ENCODE measurements at places on chromosomes 5 and 9. TPM values are rescaled to one million over a fixed set of nuclear protein-coding genes. Genes with fewer than 3 reads are reported as not detected.
A peak's percentile ranks its signal among the peaks of the same experiment; 100 is the strongest.

The S1PR3 gene
- 184 TPM for total RNA-seq

The FOXD4L4 gene
- not detected for total RNA-seq

The NOTCH1 gene
- total RNA-seq = 90.6 TPM

The MYMK gene
- total RNA-seq = not detected

The ANXA1 gene
- total RNA-seq = 232 TPM

The FSTL4 gene
- total RNA-seq = 0.34 TPM

The HAVCR2 gene
- 4.1 TPM for total RNA-seq

The SPINK1 gene
- total RNA-seq = not detected

The CCNO gene
- not detected for total RNA-seq

The GKAP1 gene
- total RNA-seq = 13.8 TPM

The C5orf52 gene
- not detected for total RNA-seq

The LAMC3 gene
- 0.50 TPM for total RNA-seq

The IFNK gene
- not detected for total RNA-seq

The FAM153A gene
- total RNA-seq = 3.3 TPM

DNA sequence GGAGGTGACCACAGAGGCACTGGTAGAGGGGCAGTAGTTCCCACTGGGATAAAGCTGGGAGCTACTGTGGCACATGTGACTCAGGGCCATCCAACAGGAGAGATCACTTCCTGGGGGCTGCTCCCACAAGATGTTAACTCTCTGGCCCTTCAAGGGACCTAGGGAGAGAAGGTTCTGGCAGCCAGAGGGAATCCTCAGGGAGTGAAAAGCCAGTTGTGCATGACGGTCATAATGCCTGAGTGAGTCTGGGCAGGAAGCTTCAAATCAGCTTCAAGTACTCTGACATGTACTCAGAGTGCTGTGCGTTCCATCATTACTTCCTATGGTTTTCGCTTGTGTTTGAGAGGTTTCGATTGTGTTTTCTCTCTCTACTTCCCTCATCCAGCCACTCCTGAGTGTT, 388.5 kb downstream of the GABRG2 start:
- no peaks in the 10 kb centered on the region for H3K4me1 ChIP-seq
- H3K27ac ChIP-seq = no peak overlapping the region
- H3K4me3 ChIP-seq = no peak overlapping the region

DNA sequence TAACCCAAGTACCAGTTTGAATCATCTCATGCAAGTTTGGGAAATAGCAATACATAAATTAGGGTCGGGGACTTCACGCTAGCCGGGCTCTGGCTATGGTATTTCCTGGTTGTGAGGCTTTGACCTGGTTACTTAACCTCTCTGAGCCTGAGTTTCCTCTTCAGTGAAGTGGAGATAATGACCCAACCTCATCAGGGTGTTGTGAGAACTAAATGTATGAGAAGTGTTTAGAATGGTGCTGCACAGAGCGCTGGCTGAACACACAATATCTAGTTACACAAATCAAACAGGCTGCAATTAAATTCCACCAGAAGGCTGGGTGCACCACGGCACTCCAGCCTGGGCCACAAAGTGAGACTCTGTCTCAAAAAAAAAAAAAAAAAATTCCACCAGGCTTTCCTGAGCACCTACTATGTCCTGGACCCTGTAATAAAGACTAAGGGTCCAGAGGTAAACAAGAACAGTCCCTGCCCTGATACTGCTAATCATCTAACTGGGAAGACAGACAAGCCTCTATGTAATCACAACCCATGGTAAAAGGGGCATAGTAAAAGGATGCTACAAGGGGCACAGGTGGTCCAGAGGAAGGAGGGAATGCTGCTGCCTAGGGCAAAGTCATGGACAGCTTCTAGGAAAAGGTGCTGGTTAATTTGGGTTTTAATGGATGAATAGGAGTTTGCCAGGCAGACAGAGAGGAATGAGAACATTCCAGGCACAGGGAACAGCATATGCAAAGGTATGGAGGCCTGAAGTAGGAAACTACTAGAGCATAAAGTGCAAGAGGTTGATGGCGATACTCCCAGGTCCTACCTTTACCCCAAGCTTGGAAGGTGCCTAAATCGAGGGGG, 27.7 kb downstream of the DUSP1 start:
- no peak for DNase-seq
- no peak overlapping the region for H3K4me3 ChIP-seq
- H3K36me3 ChIP-seq = no peaks in the 10 kb centered on the region
- H3K27ac ChIP-seq = peak overlapping the region; percentile 90

DNA sequence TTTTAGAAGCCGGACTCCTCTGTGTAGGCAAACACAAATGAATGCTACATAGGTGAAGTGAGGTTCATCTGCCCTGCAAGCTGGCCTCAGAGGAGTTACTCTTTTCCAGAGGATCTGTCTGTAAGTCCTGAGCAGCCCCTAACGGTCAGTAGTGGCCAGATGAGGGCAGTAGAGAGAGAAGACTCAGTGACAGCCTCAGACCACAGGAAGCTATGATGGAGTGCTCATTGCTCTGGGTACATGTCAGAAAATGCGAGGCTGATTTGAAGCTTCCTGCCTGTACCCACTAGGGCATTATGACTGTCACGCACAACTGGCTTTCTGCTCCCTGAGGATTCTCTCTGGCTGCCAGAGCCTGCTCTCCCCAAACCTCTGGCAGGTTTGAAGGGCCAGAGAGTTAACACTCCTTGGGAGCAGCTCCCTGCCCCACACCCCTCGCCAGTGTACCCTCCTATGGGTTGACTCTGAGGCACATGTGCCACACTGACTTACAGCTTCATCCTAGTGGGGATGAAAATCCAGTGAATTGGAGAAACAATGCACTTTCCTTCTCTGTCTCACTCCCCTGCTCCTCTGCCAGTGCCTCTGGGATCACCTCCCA, 141.5 kb downstream of the GABRG2 start:
- no peak overlapping the region for H3K27ac ChIP-seq
- no peaks in the 10 kb centered on the region for H3K36me3 ChIP-seq
- no peak overlapping the region for H3K4me3 ChIP-seq
- no peak for DNase-seq

- no peak overlapping the region for H3K4me3 ChIP-seq
- H3K27ac ChIP-seq = no peak overlapping the region
- H3K4me1 ChIP-seq = peaks cover 40% of the 10 kb centered on the region
Observed at GRCh38 chr5:67028371-67028770, 168.2 kb downstream of the CD180 start.

- no peak overlapping the region for H3K27ac ChIP-seq
- DNase-seq = no peak
- no peaks in the 10 kb centered on the region for H3K27me3 ChIP-seq
- H3K4me3 ChIP-seq = no peak overlapping the region
- H3K36me3 ChIP-seq = peaks cover 57% of the 10 kb centered on the region
- peaks cover 57% of the 10 kb centered on the region for H3K4me1 ChIP-seq
Observed at GRCh38 chr5:177431317-177432142, 5.1 kb downstream of the GRK6 start.

GRCh38 chr9:34493972-34494535, 28.7 kb downstream of the ENHO start:
- no peaks in the 10 kb centered on the region for H3K27me3 ChIP-seq
- no peaks in the 10 kb centered on the region for H3K36me3 ChIP-seq
- H3K4me1 ChIP-seq = no peaks in the 10 kb centered on the region
- H3K27ac ChIP-seq = no peak overlapping the region

- DNase-seq = peak; percentile 83
- H3K36me3 ChIP-seq = no peaks in the 10 kb centered on the region
- H3K4me1 ChIP-seq = no peaks in the 10 kb centered on the region
Observed at GRCh38 chr5:2320611-2321010, 430.9 kb downstream of the IRX2 start.

DNA sequence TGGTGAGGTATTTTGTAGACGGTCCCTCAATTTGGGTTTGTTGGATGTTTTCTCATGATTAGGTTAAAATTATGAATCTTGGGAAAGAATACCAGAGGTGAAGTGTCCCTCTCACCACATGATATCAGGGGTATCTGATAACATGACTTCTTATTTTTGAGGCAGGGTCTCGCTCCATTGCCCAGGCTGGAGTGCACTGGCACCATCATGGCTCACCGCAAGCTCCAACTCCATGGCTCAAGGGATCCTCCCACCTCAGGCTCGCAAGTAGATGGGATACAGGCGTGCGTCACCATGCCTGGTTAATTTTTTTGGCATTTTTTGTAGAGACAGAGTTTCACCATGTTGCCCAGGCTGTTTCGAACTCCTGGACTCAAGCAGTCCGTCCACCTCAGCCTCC, 24.1 kb downstream of the SPRY4 start:
- peaks cover 25% of the 10 kb centered on the region for H3K4me1 ChIP-seq
- no peaks in the 10 kb centered on the region for H3K36me3 ChIP-seq
- no peak overlapping the region for H3K27ac ChIP-seq

GRCh38 chr5:98755406-98755805, 18.1 kb upstream of the RGMB start:
- no peaks in the 10 kb centered on the region for H3K36me3 ChIP-seq
- no peak overlapping the region for H3K4me3 ChIP-seq
- no peak overlapping the region for H3K27ac ChIP-seq
- H3K4me1 ChIP-seq = no peaks in the 10 kb centered on the region

DNA sequence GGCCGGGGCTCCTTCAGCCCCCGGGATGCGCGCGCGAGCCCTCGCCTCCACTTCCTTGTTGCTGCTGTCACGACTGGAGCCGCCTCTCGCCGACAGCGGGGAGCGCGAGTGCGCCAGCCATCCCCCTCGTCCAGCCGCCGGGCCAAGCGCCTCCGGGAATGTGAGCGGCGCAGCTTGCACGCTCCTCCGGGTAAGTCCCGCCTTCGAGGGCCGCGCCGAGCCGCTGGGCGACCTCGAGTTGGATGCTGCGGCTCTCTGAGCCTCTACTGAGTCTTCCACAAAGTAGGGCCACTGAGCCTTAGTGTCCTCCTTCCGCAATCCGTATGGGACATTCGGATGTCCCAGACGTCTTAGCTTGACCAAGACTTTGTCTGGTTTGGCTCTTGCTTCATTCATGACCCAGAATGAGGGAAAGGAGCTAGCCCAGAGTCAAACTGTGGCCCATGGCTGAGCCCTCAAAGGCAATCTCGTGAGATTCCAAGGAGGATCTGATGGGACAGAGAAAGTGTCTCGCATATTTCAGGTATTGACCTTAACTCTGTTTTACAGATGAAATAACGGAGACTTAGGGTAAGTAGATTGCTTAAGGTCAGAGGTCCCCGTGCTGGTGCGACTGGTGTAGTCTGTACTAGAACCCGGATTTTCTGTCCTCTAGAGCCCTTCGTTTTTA, 586 bp downstream of the HMGXB3 start:
- no peaks in the 10 kb centered on the region for H3K27me3 ChIP-seq
- peak overlapping the region; percentile 93 for H3K4me3 ChIP-seq
- peak overlapping the region; percentile 95 for H3K27ac ChIP-seq
- H3K4me1 ChIP-seq = peaks cover 21% of the 10 kb centered on the region

DNA sequence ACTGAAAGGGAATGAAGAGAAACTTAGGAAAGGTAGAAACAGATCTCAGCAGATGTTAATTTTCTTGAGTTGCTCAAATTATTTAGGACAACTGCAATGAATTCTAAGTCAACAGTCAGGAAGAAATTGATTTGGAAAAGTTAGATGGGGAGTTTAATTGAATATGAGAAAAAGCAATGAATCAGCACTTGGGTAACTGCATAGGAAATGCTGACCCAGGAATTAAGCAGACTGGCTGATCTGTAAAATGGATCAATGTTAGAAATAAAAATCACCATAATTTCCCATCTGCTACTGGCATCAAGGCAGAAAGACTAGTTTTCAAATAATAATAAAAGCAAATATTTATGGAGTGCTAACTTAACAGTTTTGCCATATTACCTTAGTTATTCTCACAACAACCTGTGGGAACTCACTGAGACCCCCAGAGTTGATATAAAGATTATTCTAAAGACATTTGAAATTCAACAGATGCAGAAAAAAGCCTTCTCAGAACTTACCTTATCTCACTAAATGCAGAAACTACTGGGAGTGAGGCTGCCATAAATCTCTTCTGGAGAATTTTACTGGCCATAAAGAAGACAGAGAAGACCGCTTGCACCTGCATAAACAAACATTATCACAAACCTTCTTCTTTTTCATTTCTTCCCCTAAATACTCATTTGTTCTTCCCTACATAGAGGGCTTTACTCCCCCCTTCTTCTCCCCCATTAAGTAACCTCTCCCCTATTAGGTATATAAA, 22.8 kb upstream of the SLC12A2 start:
- no peak for DNase-seq
- no peak overlapping the region for H3K27ac ChIP-seq
- no peaks in the 10 kb centered on the region for H3K36me3 ChIP-seq
- no peak overlapping the region for H3K4me3 ChIP-seq
- H3K27me3 ChIP-seq = no peaks in the 10 kb centered on the region

DNA sequence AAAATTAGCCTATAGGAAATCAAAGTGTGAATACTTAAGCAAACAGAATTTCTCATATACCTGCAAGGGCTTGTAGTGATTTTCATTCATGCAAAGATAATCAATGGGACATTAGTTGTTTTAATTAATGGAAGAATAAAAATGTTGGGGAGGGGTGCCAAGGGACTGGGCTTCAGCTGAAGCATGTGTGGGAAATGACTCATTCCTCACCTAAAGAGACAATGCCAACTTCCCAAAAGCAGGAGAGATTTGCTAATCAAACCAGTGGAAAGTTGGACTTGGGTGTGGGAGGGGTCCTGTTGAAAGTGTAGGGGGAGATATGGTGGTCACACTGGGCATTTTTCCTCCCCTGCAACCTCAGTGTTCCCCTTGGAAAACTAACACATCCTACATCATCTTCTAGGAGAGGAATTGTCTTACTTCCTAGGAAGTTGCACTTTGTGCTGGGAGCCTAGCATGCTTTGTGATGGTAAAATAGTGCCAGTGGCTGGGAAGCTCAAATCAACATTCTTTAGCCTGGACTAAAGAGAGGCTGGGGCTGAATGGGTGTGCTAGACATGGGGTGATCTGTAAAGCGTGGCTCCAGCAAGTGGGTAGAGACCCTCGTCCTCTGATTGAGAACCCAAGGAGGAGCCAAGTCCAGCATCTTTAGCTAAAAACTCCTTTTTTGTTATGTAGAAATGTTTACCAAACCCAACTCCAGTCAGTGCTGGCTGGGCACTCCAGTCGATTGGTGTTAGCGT, 6.4 kb upstream of the LHX2 start:
- no peaks in the 10 kb centered on the region for H3K36me3 ChIP-seq
- H3K27me3 ChIP-seq = peaks cover 9% of the 10 kb centered on the region
- peaks cover 12% of the 10 kb centered on the region for H3K4me1 ChIP-seq
- no peak overlapping the region for H3K27ac ChIP-seq

DNA sequence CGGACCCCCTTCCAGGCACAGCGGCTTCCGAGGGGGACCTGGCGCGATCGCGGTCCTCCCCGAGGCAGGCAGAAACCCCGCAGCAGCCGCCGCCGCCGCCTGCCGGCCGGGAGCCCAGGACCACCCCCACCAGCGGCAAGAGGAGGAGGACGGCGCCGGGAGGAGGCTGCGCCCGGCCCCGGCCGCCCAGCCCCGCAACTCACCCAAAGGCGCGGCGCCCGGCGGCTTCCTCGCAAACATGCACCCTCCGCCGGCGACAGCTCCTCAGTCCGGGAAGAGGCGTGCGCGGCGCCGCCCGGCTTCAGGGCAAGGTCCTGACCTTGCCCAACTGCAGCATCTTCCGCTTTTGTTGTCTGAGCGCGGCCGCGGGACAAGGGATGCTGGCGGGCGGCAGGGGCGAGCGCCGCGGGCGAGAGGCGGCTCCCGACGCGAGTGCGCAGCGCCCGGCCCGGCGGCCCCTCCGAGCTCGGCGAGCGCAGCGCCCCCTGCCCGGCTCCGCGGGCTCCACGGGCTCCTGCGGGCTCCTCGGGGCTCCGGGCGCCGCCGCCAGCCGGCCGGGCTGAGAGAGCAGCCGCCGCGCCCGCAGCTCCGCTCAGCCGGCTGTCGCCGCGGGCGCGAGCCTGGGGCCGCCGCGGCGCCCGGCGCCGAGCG, 507 bp downstream of the CTNND2 start:
- H3K27me3 ChIP-seq = no peaks in the 10 kb centered on the region
- no peak for DNase-seq
- H3K4me3 ChIP-seq = peak overlapping the region; percentile 42
- no peak overlapping the region for H3K27ac ChIP-seq
- H3K4me1 ChIP-seq = peaks cover 7% of the 10 kb centered on the region

GRCh38 chr9:101054657-101055056, 26.1 kb downstream of the PLPPR1 start:
- H3K36me3 ChIP-seq = no peaks in the 10 kb centered on the region
